Right kidney (tissue), 9 donors: ENCODE measurements at places on chromosomes 12 and 14.

- DNase-seq = no peak
Measured at GRCh38 chr12:1650260-1650977, 21.4 kb downstream of the WNT5B start.

- no peak for DNase-seq
Measured at GRCh38 chr12:103011974-103012763, 54.7 kb downstream of the ASCL1 start.

- DNase-seq = no peak
Measured at GRCh38 chr12:57781801-57782200, 786 bp upstream of the TSFM start.

- peak; percentile 7 for DNase-seq
Measured at GRCh38 chr12:115135800-115136211, 451.8 kb upstream of the TBX3 start.

DNA sequence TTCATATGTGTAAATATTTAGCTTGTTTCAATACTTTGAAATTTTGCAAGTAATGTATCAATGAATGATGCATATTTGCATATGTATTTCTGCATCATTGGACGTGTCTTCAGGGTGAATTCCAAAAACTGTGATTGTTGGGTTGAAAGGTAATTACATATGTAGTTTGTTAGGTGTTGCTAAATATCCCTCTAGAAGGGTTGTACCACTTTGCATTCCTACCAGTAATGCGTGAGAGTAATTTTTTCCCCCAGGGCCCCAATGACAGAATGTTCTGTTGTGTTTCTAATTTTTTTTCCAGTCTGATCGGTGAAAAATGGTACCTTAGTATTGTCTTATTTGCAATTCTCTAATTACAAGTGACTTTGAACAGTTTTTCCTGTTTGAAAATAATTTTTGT is 408.9 kb downstream of the NAV3 start:
- DNase-seq = no peak

DNA sequence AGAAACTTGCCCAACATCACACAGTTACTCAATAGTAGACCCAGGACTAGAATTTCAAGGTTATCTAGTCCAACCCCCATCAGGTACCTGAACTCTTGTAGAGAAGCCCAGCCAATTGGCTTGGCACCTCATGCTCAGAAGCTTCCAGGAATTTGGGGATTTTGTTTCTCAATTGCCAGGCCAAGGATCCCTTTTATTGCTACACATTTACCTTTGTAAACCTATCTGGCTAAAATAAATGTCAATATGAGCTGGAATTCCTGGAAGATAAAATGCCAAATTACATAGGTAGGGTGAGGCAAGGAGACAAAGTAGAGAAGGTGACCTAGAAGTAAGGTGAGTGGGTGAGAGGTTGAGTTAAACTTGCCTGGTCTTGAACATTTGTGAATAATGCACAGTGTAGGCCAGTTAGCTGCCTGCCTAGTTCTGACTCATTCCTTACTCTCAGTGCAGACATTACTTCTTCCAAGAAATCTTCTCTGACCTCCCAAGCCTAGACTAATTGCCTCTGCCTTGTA is 36.3 kb downstream of the SDR9C7 start:
- no peak for DNase-seq

GRCh38 chr12:28980436-28980835 is 168.6 kb upstream of the FAR2 start:
- DNase-seq = no peak

DNA sequence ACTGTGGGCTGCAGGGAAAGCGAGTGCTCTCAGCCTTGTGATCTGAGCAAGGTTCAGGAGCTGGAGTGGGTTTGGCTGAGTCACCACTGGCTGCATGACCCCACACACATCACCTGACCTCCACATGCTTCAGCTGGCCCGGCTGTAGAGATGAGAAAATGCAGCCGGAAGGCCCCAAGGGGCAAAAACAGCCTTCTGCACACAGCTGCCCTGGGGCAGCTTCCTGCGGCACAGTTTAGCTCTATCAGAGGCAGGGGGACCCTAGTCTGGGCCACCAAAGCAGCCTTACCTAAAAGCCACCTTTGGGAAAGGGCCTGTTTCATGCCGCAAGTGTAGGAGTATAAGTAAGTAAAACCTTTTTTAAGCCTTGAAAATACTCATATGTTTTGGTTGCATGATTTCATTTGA is 123.3 kb downstream of the SSPN start:
- DNase-seq = no peak

DNA sequence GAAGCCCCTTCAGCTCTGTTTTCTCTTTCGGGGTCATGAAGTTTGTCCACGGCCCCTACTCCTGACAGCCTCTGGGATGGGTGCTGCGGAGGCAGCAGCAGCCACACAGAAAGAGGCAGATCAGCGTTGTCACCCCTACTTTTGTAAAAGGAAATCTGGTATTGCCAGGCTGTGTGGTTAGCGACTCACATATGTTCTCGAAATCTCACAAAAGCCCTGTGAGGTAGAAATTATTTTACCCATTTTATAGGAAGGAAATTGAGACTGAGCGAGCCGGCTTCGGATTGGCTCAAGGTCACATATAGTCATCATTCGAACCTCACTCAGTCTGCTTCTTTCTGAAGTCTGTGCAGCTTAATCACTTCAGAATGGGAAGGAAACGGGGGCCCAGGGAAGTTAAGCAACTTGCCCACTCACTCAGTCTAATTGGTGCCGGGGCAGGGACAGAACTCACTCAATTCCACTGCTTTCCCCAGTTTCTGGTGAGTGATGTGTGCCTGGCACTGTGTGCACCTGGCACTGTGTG is 1.1 kb upstream of the CKAP4 start:
- no peak for DNase-seq

- no peak for DNase-seq
Measured at GRCh38 chr12:104591257-104591885, 134.6 kb downstream of the CHST11 start.

GRCh38 chr14:55303691-55304145 is 32.5 kb downstream of the FBXO34 start:
- no peak for DNase-seq
